ENCODE measurements at places on chromosomes 11 and 22. TPM values are rescaled to one million over a fixed set of nuclear protein-coding genes. Genes with fewer than 3 reads are reported as not detected.
A peak's percentile ranks its signal among the peaks of the same experiment; 100 is the strongest.

DNA sequence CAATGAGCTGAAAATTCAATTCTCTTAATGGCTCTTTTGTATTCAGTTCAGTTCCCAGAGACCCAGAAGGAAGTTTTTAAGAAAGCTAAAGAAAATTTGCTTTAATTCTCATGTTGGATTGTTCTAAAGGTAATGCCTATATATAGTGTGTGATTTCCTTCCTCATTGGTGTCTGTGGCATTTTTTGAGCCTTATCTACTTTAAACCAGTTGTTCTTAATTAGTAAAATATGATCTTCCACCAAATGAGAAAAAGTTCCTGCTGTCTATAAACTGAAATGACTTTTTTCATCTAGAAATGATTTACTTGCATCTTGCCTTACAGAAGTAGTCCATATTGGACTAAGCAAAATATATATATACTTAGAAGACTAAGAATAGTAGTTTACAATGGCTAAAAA, 622.1 kb upstream of the KIRREL3 start:
- no peak for DNase-seq
- H3K27me3 ChIP-seq = peaks cover 3% of the 10 kb centered on the region
- H3K36me3 ChIP-seq = no peaks in the 10 kb centered on the region
- H3K4me3 ChIP-seq = no peak overlapping the region
- no peak overlapping the region for H3K27ac ChIP-seq

GRCh38 chr11:60158636-60159035, 24.2 kb downstream of the MS4A6A start:
- no peak for DNase-seq
- H3K27ac ChIP-seq = no peak overlapping the region
- H3K4me3 ChIP-seq = no peak overlapping the region
- H3K36me3 ChIP-seq = no peaks in the 10 kb centered on the region

GRCh38 chr11:11532574-11532973, 89.2 kb downstream of the GALNT18 start:
- H3K27ac ChIP-seq = no peak overlapping the region
- no peak overlapping the region for H3K4me3 ChIP-seq
- no peaks in the 10 kb centered on the region for H3K27me3 ChIP-seq
- no peaks in the 10 kb centered on the region for H3K36me3 ChIP-seq
- no peak for DNase-seq

The PNPLA5 gene
- not detected for total RNA-seq

DNA sequence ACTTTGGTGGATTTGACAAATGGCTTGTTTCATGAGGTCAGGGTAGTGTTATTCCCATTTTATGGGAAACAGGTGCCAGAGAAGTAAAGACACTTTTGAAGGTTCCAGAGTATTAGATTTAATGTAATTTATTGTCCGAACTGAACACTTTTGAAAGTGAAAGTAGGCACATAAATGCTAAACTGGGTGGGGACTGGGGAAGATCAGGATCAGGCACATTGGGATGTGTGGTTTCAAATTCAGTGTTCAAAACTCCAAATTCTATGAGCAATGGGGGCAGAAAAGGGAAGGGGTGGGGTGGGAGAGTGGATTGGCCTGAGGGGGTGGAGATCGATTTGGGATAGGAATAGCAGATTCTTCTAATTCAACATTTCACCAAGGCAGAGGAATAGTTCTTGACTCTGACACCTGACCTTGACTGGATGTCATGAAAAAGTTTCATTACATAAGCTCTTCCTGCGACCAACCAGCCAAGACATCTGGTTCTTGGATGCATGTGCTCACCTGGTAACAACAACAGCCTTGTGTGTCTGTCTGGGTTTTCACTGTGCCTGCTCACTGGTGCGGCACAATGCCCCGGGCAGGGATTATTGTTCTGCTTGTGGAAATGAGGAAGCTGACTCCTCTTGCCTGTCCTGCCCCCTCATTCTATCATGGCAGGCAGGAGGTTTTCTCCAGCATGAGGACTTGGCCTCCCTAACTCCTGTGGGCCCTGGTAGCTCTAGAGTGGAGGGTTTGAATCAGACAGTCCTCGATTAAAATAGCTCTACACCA, 10.8 kb downstream of the PPFIBP2 start:
- H3K4me3 ChIP-seq = peak overlapping the region; percentile 21
- no peaks in the 10 kb centered on the region for H3K27me3 ChIP-seq
- no peak for DNase-seq
- no peaks in the 10 kb centered on the region for H3K4me1 ChIP-seq
- H3K27ac ChIP-seq = no peak overlapping the region

- DNase-seq = peak; percentile 79
- no peaks in the 10 kb centered on the region for H3K27me3 ChIP-seq
- H3K4me3 ChIP-seq = no peak overlapping the region
- H3K27ac ChIP-seq = no peak overlapping the region
Observed at GRCh38 chr22:44697423-44698141, 4.4 kb upstream of the PRR5 start.

GRCh38 chr11:250740-251299, 14.0 kb downstream of the PSMD13 start:
- peaks cover 5% of the 10 kb centered on the region for H3K36me3 ChIP-seq
- no peaks in the 10 kb centered on the region for H3K27me3 ChIP-seq
- H3K27ac ChIP-seq = no peak overlapping the region
- peak; percentile 54 for DNase-seq
- no peaks in the 10 kb centered on the region for H3K4me1 ChIP-seq

- H3K4me1 ChIP-seq = peaks cover 16% of the 10 kb centered on the region
- H3K4me3 ChIP-seq = peak within 1 kb of the TSS; percentile 50
- H3K27ac ChIP-seq = no peak within 1 kb of the TSS
- peaks cover 35% of the 10 kb centered on the region for H3K27me3 ChIP-seq
- H3K36me3 ChIP-seq = no peaks in the 10 kb centered on the region
- peak; percentile 54 for DNase-seq
Observed at GRCh38 chr11:2928605-2929530, at the start of gene PHLDA2. TSS of gene PHLDA2 (minus strand) at chr11:2929420. CDS start at chr11:2929364, 56 bp downstream.

DNA sequence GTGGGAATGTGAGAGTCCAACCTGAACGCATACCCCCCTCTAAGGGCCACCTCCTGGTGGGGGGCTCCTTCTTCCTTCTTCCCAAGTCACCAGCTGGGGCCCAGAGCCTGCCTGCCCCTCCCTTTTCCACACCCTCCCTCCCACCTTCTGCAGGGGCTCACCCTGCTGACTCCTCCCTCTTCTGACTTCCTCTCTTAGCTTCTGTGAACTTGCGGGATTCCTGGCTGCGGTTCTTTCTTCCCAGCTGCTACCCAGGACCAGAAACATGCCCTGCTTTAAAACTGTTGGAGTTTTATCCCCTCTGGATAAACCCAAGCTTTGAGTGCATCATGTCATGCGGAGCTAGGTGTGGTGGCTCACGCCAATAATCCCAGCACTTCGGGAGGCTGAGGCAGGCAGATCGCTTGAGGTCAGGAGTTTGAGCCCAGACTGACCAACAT, 10.2 kb downstream of the LRRC74B start:
- no peak overlapping the region for H3K27ac ChIP-seq
- no peaks in the 10 kb centered on the region for H3K36me3 ChIP-seq
- no peak overlapping the region for H3K4me3 ChIP-seq
- no peaks in the 10 kb centered on the region for H3K27me3 ChIP-seq

GRCh38 chr11:129414144-129414872, 38.7 kb downstream of the BARX2 start:
- H3K4me1 ChIP-seq = no peaks in the 10 kb centered on the region
- no peak for DNase-seq
- no peak overlapping the region for H3K4me3 ChIP-seq
- no peaks in the 10 kb centered on the region for H3K36me3 ChIP-seq
- H3K27ac ChIP-seq = no peak overlapping the region

The F2 gene
- 0.17 TPM for total RNA-seq

DNA sequence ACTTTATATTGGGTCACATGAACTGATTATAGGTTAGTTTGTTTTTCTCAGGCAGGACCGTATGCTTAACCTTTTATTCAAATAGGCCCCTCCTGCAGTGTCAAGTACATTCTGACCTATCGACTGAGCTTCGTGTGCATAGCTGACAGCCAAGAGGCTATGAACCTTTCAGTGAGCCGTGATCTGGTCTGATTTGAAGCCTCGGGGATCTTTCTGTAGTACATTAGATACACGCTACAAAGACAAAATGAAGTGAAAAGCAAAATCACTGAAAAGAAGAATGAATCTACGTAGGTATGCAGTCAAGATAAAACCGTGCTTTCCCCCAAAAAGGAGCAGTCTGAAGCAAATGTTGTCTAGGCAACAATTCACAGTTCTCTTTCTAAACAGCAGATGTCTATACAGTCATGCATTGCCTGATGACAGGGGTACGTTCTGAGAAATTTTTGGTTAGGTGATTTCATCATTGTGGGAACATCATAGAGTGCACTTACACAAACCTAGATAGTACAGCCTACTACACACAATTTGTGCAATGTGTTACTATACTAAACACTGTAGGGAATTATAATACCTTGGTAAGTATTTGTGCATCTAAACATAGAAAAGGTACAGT, 18.1 kb downstream of the JHY start:
- no peak for DNase-seq
- H3K4me1 ChIP-seq = no peaks in the 10 kb centered on the region
- no peaks in the 10 kb centered on the region for H3K27me3 ChIP-seq
- no peak overlapping the region for H3K4me3 ChIP-seq
- no peak overlapping the region for H3K27ac ChIP-seq

DNA sequence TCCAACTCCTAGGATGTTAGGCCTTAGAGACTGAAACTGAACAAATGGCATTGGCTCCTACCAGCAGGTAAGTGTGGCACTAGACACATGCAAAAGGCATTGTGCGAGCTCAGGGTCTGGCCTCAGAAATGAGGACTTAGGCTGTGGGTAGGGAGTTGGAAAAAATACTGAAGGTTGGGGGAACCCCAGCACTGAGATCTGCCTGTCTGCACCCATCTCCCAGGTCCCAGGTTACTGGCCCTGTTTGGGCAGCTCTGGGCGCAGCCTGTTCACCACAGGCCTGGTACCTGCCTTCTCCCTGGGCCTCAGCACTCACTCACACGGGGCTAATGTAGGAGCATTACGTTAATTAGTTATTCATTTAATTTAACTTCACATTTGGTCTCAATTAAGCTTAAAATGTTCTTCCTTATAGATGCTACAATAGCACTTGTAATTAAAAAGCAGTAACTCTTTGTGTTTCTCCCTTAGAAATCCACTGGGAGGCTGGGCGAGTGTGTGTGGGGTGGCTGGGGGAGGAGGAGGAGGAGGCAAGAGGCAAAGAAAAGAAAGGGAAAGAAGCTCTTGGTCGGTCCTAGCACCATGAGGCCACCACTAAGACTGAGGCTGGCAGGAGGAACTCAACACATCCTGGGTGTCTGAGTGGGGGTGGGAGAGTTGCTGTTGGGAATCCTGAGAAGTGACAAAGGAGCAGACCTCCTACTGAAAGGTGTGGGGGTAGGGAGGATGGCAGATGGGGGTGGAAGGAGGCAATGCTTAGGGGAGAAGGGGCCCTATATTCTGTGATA, 19.4 kb downstream of the TMEM218 start:
- no peak overlapping the region for H3K27ac ChIP-seq
- no peak for DNase-seq
- H3K4me3 ChIP-seq = no peak overlapping the region
- H3K27me3 ChIP-seq = no peaks in the 10 kb centered on the region
- H3K36me3 ChIP-seq = peaks cover 18% of the 10 kb centered on the region
- H3K4me1 ChIP-seq = peaks cover 3% of the 10 kb centered on the region

The ACRV1 gene
- total RNA-seq = not detected

The HEPN1 gene
- not detected for total RNA-seq

- no peak for DNase-seq
- H3K4me1 ChIP-seq = no peaks in the 10 kb centered on the region
- H3K27ac ChIP-seq = no peak overlapping the region
- peaks cover 2% of the 10 kb centered on the region for H3K36me3 ChIP-seq
- no peaks in the 10 kb centered on the region for H3K27me3 ChIP-seq
Observed at GRCh38 chr11:46984548-46984947, 48.0 kb downstream of the CSTPP1 start.

DNA sequence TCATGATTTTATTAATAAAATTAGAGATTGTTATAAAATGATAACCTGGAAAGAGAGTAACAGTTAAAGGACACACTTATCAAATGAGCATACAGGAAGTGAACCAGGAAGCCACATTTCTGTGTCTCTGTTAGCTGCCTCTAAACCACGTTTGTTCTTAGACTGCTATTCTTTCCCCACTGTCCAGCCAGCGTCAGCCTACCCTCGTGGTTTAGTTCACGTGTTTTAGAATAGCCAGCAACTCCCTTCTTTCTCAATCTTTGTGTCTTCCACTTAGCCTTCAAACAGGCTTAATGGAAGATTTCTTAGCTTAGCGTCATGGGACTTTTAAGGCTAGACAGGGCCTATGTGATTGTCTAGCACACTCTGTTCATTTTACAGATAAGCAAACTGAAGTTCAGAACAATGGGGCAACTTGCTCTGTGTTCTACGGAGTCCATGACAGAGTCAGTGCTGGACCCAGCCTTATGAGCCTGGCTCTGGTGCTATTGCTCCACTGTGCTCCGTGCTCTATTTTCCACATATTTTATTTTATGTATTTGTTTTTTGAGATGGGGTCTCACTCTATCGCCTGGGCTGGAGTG, 27.2 kb downstream of the GRAMD1B start:
- DNase-seq = no peak
- no peak overlapping the region for H3K4me3 ChIP-seq
- peaks cover 28% of the 10 kb centered on the region for H3K4me1 ChIP-seq
- no peaks in the 10 kb centered on the region for H3K36me3 ChIP-seq

GRCh38 chr22:30033137-30033536, 47.1 kb upstream of the HORMAD2 start:
- H3K4me3 ChIP-seq = no peak overlapping the region
- H3K27ac ChIP-seq = no peak overlapping the region
- H3K27me3 ChIP-seq = no peaks in the 10 kb centered on the region
- H3K36me3 ChIP-seq = no peaks in the 10 kb centered on the region
- H3K4me1 ChIP-seq = peaks cover 6% of the 10 kb centered on the region

The PCSK7 gene
- total RNA-seq = 25.5 TPM

The KIAA1671 gene
- total RNA-seq = 16.2 TPM

DNA sequence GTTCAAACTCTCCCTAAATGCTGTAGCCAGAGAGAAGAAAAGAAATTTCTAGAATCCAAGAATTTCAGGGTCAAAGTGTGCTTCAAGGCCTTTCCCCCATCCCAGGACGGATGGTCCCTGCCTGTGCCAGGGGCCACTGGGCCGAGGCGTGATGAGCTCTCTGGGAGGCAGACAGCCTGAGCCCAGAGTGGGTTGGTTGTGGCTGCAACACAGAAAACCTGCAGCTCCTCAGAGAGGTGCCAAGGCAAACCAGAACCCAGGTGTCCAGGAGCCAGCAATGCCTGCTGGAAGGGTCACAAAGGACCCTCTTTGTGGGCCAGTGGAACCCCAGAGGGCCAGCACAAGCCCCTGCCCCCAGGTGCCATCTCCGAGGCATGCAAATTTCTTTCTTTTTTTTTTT, 2.6 kb upstream of the APOL6 start:
- no peaks in the 10 kb centered on the region for H3K36me3 ChIP-seq
- H3K27ac ChIP-seq = no peak overlapping the region
- no peak overlapping the region for H3K4me3 ChIP-seq
- H3K27me3 ChIP-seq = no peaks in the 10 kb centered on the region
- H3K4me1 ChIP-seq = peaks cover 42% of the 10 kb centered on the region

GRCh38 chr11:36509201-36509639, 852 bp downstream of the TRAF6 start:
- H3K27me3 ChIP-seq = no peaks in the 10 kb centered on the region
- peaks cover 27% of the 10 kb centered on the region for H3K4me1 ChIP-seq
- H3K36me3 ChIP-seq = peaks cover 1% of the 10 kb centered on the region
- H3K4me3 ChIP-seq = peak overlapping the region; percentile 65
- no peak for DNase-seq
